ENCODE measurements at places on chromosomes 5 and 9.

GRCh38 chr5:135306557-135306956, 92.5 kb downstream of the MACROH2A1 start:
- no peak for DNase-seq

- DNase-seq = no peak
Measured at GRCh38 chr9:88460587-88461332, 72.5 kb downstream of the SPIN1 start.

DNA sequence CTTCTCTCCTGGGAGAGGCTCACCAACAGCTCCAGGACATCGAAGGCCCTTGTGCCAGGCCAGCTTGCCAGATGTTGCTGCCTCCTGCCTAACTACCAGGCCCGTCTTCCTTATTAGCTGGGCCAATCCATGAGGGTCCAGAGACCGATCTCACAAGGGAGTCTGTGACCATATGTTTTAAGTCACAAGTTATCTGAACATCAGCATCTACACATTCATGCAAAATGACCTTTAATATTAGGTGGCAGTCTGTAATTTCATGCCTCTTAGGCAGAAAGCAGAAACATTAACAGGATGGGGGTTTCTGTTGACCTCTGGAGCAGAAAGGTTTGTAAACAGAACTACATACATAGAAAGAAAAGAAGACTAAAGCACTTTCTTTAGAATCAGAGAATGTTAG, 75.1 kb upstream of the SLC25A51 start:
- no peak for DNase-seq

GRCh38 chr5:76252437-76252836, 150.6 kb upstream of the IQGAP2 start:
- DNase-seq = no peak
